Activated CD4-positive, alpha-beta T cell treated with anti-CD3 and anti-CD28 coated beads, Interleukin-2, amount 50 U/mL, for 24 hours (primary cell): ENCODE measurements at places on chromosomes 7 and 10.

GRCh38 chr10:70306886-70307520, 23.2 kb upstream of the NPFFR1 start:
- DNase-seq: no peak

GRCh38 chr7:77881871-77882270, 83.3 kb downstream of the PHTF2 start:
- DNase-seq: no peak

DNA sequence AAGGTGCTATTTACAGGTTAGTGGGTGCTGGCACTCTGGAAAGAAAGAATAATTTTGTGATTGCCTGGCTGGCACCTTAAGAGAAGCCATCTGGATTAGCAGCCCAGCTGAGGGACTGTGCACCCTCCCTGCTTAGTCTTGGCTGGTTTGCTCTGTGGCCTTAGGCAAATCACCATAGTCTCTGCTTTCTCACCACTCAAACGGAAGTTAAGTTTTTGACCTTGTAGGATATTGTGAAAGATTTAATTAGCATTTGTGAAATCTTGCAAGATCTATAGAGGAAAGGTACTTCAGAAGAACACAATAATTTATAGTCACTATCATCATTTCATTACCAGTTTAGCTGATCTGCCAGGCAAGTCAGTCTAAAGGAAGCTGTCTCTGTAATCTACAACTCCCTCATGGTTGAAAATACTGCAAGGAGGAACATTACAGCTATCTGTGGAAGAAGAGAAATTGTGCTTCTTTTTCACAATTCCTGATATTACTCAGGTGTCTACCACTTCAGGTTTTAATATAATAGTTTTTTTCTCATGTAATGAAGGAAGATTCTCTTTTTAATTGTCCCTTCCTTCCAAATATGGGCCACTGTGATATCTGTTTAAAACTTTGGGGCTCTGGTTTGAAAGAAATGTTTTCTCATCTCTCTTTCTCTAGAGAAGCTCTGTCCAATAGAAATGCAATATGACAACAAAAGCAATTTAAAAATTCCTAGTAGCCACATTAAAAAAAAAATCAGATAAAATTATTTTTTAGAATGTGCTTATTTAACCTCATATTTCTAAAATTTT, 219.6 kb downstream of the PTEN start:
- no peak for DNase-seq

DNA sequence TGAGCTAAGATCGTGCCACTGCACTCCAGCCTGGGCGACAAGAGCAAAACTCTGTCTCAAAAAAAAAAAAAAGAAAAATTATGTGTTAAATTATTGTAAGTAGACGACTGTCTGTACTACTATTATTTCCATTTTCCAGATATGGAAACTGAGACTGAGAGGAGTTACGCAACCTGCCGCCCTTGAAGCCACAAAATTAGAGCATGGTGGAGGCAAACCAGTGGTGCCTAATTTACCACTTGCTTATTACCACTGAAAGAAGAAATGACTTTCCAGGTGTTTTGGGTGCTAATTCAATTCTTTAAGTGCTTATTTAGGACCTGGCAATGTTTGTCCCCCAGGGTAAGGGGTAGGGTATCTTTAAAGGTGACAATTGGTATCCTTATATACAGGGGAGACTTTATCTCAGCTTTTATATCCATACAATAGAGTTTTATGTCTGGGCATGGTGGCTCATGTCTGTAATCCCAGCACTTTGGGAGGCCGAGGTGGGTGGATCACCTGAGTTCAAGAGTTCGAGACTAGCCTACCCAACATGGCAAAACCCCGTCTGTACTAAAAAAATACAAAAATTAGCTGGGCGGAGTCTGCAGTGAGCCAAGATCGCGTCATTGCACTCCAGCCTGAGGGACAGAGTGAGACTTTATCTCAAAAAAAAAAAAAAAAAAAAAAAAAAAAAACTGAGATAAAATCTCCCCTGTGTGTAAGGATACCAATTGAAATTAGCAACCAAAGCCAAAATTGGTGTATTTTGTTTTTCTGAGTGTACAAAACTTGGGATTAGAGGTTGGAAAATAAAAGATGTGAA, 16.6 kb upstream of the CAMK1D start:
- DNase-seq: no peak

GRCh38 chr10:130341356-130341755, 205.2 kb downstream of the GLRX3 start:
- DNase-seq: no peak

DNA sequence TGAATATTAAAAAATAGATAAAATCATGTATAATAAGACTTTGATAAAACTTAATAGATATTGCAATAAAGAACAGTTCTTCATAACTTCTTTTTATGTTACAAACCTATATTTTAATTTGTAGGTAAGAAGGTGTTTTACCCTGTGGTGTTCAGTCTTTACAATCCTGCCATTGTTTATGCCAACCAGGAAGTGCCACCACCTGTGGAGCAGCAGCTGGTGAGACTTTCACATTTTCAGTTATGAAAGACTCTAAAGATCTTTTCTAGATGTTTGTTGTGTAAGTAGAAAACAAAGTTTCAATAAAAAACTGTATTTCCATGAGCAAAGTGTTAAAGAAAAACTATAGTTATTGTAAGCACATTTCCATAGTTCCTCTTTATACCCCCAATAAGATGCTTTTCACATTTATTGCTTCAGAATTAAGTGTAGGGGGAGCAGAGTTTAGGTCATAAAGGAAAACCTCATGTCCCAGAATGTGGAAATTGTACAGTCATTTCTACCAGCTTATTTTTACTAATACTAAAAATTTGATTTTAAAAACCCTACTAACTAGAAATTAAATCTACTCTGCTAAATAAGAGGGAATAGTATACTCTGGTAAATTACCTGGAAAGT, 28.7 kb downstream of the CSGALNACT2 start:
- DNase-seq: no peak

DNA sequence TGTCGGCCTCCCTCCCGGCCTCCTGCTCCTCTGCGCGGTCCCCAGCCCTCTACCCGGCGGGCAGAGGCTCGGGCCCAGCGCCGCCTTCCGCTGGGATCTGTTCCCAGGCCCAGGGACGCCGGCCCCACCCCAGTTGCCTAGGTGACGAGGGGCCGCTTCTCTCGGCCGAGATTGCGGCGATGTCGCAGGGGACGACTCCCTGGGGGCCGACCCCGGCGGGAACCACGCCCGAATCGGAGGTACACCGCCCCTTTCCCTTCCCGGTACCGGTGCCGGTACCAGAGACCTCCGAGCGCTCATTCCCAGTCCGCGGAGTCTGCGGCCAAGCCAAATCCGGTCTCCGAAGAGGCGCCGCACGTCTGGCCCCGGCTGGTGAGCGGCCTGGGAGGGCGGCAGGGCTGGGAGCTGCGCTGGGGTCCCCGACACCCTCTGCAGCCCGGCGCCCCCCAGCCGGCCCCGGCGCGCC, at the start of gene CABCOCO1:
Gene CABCOCO1, plus strand, starts transcription at position 136 of the 466 bp plus-strand sequence. Its CDS starts 44 bp downstream, at position 180.
- DNase-seq: no peak

DNA sequence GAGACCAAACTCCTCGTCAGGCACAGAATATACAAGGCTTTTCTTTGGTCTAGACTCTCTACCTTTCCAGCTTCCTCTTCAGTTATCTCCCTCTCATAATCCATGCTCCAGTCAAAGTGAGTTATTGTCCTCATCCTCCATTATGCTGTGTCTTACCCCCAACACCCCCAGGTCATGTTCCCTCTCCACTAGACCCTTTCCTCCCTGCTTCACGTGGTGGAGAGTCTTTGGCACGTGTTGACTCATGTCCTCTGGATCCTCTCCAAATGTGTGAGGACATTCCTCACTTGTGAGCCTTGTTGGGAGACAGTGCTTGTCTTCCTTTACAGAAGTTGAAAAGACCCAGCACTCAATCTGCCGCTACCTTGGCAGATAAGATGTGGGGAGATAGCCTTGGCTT, 36.0 kb upstream of the DLD start:
- DNase-seq: no peak

GRCh38 chr7:124893140-124893827, 36.3 kb downstream of the POT1 start:
- no peak for DNase-seq

DNA sequence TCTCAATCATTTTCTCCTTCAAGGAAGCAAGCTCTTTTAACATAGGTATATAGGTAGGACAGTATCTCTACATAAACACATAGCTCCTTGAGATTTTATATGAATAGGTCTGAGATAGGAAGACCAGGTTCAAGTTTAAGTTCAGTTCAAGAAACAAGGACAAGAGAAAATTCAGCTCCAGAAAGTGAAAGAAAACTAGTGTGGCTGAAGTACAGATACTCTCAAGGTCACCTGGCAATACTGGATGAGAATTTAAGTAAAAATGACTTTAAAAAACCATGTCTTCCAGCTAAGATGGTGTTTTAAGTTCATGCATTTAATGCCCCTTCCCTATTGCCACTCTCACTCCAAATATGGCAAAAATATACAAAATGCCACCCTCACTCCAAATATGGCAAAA, 91.3 kb downstream of the OSBPL3 start:
- no peak for DNase-seq

- no peak for DNase-seq
Observed at GRCh38 chr7:129911790-129912189, 41.0 kb downstream of the UBE2H start.

DNA sequence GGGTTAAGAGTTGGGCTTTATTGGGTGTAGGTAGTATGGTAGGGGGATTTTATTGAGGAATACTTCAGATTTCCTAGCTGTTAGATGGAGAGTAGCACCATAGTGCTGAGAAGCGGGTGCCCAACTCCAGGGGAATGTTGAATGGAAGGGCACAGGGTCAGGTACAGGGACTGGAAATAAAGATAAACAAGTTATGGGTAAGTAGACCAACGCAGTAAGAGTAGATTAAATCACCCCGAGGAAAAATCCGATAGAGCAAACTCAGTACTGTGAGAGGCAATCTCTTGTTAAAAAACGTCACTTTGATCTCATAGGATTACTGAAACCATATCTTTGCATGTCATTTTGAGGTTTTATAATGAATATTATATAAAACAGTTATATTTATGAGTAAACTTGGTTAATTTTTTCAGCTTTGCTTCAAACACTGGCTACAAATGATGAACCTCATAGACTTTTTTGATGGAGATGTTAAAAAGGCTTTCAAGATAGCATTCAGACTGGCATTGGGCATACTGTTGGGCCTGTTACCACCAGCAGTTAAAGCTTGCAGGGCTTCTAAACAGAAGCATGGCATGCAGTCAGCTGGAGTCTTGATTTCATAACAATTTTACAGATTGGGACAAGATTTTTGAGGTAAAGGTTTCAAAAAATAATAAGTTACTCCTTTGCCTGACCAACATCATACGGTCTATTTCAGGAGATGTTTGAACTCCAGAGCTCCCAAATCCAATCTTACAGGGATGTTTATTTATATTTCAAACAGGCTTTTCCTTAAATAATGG, 7.1 kb downstream of the AHR start:
- DNase-seq: no peak

DNA sequence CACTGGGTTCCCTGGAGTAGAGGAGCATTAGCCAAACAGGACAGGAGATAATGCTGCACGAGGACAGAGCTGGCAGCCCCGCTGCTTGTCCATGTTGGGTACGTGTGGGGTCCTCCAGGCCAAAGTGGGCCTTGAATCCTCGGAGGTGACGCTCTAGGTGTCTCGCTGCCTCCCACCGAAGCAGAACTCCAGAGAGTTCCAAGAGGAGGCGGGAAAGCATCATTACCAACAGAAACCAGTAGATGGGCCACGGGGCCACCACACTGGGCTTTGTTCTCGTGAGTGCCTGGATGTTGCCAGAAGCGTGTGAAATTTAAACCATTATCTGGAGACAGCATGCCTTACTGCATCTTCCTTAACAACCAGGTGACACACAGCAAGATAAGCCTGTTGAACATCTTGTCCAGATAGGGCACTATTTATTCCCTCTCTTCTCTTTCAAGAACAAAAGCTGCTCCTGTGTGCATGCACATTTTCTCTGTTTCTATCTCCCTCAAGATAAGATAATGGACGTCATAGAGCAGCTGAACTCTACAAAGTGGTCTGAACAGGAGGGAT, 56.8 kb downstream of the TNS3 start:
- no peak for DNase-seq

DNA sequence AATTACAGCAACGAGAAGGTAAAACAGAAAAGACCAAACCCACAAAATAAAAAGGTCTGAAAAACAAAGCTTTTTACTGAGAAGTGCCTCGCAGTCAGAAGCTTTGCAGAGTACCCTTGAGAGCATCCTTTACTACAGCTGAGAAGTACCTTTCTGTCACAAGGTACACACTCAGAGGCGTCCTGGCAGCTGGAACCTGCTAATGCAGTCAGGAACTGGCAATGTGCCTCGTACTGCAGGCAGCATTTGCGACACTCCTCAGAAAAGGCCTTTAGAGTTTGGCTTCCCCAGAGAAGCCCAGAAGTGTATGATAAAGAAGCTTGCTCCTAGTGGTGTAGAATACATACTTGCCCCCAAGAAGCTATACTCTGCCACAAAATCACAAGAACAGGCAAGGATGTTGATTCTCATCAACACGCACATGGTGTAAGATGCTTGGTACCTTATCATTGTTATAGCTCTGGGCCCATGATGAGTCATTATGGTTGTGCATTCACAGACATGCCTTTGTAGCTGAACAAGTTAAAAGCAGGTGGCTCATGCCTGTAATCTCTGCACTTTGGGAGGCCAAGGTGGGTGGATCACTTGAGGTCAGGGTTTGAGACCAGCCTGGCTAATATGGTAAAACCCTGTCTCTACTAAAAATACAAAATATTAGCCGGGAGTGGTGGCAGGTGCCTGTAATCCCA, 2.0 kb upstream of the GTPBP4 start:
- DNase-seq: no peak

- DNase-seq: no peak
Observed at GRCh38 chr10:7306147-7306546, 104.7 kb downstream of the SFMBT2 start.

GRCh38 chr7:153454306-153454705, 597.9 kb upstream of the DPP6 start:
- DNase-seq: no peak
